ENCODE measurements at places on chromosomes 12 and 14.

GRCh38 chr12:29023436-29024076 lies 125.5 kb upstream of the FAR2 start:
- no peak for DNase-seq

- DNase-seq: no peak
Measured at GRCh38 chr14:59435987-59436386, 29.2 kb downstream of the GPR135 start.

DNA sequence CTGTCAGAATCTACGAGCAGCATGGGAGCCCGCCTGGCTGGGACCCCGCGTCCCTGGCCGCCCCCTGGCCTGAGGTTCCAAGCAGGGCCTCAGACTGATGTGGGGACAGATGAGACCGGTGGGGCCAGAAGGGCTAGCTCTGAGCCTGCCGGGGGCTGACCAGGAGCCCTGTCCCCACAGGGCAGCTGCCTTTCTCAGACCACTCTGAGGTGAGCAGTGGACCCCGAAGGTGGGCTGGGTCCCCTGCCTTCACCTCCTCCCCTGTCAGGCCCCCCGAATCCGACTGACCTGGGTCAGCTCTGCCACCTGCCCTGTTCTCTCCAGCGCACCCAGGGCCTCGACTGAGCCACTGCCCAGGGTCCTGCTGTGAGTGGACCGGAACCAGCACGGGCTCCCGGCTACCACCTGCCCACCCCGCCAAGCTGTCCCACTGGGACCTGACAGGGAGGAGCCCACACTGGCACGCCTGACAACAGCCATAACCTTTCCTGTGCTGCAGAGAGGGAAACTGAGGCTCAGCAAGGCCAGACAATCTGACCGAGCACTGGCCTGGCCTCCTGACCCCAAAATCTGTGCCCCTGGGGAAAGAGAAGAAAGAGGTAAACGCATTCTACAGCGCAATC lies 29.7 kb upstream of the TMEM179 start:
- DNase-seq: no peak

GRCh38 chr12:123384318-123384993 lies 524 bp downstream of the KMT5A start:
- peak; percentile 71 for DNase-seq

GRCh38 chr14:77083082-77083481 lies 15.0 kb upstream of the CIPC start:
- no peak for DNase-seq

GRCh38 chr12:643475-644302 lies 19.6 kb downstream of the NINJ2 start:
- no peak for DNase-seq

DNA sequence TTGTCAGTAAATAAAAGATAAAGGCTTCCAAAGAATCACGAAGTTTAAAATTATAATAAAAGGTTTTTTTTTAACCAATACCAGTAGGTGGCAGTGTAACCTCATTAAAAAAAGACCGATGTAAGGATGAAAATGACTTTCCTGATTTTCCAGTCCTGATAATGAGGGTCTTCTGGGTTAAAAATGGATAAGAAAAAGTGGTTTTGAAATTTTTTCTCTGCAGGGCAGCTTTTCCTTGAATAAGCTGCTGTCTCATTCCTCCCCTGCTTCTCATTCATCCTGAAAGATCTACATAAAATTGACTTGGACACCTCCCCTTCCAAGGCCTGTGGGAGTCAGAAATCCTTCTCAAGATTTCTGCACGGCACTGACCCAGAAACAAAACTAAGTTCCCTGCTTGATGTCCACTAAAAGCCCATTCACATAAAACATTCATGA lies 58.9 kb upstream of the FBXO33 start:
- no peak for DNase-seq

GRCh38 chr12:104232609-104233280 lies 17.2 kb downstream of the TXNRD1 start:
- no peak for DNase-seq

- DNase-seq: no peak
Measured at GRCh38 chr14:67778792-67779191, 37.6 kb downstream of the ZFYVE26 start.

DNA sequence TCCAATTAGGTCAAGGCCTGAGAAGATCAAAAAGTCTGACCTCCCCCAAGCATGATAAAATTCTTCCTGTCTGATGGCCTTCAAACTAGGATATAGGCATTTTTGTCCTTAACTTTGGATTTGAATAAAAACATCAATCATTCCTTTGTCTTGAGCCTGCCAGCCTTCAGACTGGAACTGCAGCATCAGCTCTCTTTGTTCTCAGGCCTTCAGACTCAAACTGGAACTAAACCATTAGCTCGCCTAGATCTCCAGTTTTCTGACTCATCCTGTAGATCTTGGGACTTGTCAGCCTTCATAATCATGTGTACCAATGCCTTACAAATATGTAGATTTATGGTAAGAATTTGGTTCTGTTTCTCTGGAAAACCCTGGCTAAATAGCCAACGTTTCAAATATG lies 721.7 kb downstream of the GALC start:
- no peak for DNase-seq

DNA sequence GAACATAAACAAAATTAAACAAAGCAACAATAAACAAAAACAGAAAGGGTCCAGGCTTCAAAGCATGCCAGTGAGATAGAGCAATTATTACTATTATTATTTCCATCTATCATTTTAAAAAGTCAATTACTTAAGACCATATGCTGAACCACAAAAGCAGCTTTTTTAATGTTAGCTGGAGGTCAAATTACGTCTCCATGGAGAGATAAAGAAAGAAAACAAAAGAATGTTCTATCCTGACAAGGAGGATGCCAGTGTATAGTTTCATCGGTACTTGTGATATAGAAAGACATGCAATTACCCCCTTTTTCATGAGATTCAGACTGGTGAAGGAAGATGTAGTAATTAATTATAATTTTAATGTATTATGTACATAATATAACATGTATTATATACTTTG lies 81.6 kb upstream of the DCN start:
- no peak for DNase-seq

GRCh38 chr14:74462993-74463392 lies 30.1 kb downstream of the NPC2 start:
- DNase-seq: no peak

DNA sequence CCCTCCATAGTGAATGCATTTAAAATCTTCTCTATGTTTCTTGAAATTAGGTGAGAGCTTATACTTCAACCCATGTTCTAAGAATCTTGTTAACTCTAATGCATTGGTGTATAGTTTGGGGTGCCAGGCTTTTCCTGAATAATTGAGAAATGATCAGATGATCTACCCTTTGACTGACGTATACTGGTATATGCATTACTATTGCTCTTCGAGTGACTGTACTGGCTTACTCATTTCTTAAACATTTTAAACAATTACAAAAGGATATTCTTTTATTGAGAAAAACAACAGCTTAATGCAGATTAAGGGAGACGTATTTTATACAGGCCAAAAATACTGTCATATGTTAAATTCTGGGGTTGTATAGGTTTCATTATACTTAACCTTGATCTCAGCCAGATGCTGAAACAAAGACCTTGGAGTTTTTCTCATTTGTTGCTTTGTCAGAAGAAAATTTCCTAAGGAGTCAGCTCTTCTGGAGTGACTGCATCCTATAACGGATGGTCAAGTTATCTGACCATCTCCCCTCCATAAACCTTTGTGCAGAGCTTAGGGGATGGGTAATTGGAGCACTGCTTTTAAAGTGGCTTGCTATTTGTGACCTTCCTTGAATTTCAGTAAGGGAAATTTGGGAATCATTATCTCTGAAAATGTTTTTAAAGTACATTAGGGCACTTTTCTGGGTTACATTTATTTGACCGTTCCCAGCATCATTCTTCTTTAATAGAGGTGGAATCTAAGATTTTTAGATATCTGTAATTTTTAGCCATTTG lies 507.6 kb downstream of the PCNX1 start:
- no peak for DNase-seq

- DNase-seq: no peak
Measured at GRCh38 chr12:75047885-75048525, 161.6 kb downstream of the KCNC2 start.

- no peak for DNase-seq
Measured at GRCh38 chr12:127078577-127079350, 1188.2 kb upstream of the TMEM132C start.

GRCh38 chr14:69587389-69587788 lies 12.7 kb upstream of the CCDC177 start:
- no peak for DNase-seq

- no peak for DNase-seq
Measured at GRCh38 chr14:105484997-105485393, 1.7 kb upstream of the CRIP1 start.

DNA sequence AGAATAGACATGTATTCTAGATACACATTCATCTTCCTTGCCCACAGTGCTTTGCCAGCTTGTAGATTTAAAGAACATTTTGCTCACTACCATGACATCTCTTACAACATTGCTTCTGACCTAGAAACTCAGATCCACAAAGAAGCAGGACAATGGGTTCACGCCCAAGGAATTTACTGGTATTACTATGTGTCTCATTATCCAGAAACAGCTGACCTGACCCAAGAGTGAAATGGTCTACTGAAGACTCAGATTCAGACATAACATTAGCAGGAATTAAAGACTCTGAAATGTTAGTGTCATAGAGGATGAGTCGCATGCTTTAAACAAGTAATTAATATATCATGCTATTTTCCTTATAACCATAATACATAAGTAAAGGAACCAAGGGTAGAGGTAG lies 731.4 kb downstream of the GALC start:
- DNase-seq: no peak

- DNase-seq: no peak
Measured at GRCh38 chr12:129119537-129119936, 266.3 kb downstream of the GLT1D1 start.

- DNase-seq: no peak
Measured at GRCh38 chr12:93712200-93712599, 35.0 kb downstream of the CRADD start.

- no peak for DNase-seq
Measured at GRCh38 chr12:1706632-1706980, 15.7 kb downstream of the ADIPOR2 start.

DNA sequence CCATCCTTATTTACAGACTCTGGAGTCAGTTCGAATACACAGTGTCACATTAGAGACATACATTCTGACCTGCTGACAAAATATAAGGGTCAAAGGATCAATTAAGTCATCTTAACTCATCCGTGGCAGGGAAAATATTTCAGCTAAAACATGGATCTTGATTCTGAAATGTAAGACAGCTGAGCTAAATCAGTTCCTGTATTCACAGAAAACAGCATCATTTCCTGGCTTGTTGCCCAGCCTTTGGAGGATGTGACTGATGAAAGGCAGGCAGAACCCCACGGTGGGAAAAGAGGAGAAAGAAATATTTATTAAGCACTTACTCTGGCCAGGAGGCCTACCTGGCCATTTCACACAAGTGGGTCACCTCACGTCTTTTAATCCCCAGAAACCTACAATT lies 101.9 kb downstream of the GAS2L3 start:
- no peak for DNase-seq

GRCh38 chr12:53381731-53382630 lies 2.0 kb downstream of the SP1 start:
- DNase-seq: peak; percentile 73

DNA sequence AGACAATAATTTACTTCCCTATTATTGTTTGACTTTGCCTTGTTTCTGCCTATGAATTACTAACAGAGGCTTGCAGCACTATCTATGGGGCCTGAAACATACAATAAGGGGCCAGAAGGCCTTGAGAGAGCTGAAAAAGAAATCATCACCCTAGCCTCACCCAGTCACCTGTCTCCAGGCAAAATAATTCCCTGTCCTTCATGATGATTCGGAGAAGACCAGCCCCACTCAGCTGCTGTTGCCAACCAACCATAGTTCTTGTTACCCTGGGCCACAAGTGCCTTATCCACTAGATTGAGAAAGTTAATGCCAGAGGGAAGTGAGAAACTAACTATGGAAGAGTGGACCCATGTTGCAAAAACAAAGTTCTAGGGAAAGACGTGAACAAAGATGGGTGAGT lies 97.1 kb downstream of the ARF6 start:
- DNase-seq: no peak

GRCh38 chr12:107774349-107775029 lies at the start of gene ASCL4:
TSS of gene ASCL4 (plus strand) at chr12:107774704. CDS start at chr12:107775219, 515 bp downstream.
- DNase-seq: no peak

DNA sequence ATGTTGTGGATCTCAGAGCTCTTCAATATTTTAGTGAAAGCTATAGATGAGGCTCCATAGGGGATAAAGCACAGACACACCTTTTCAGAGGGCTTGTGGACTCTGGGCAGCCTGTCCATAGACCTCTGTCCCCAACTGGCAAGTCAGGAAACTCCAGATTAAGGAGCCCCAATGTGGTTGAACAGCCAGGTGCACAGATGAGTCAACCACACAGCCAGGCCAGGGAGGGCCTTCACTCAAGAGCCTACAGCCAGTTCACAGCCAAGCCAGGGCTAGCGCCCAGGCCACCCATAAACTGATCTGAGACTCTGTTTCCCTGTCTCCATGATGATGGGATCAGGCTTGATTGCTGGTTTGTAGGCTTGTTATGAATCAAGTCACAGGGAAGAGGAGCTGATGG lies 1.0 kb upstream of the BDKRB2 start:
- no peak for DNase-seq

DNA sequence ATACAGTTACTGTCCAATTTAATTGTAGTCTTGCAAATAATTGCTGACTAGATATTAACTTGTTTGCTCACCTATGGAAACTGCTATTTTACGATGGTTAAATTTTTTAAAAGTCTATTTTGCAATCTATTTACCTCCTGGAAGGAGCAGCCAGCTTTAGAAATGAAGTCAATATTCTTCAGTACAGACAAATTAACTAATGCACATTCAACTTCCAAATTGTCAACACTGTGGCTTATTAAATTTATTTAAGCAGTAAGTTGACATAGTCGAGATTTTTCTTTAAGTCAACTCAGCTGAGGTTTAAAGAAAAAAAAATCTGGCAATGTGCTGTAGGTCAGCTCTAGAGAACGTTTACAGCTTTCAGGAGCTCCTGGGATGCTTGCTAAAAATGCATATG lies 221.2 kb downstream of the SSPN start:
- no peak for DNase-seq

DNA sequence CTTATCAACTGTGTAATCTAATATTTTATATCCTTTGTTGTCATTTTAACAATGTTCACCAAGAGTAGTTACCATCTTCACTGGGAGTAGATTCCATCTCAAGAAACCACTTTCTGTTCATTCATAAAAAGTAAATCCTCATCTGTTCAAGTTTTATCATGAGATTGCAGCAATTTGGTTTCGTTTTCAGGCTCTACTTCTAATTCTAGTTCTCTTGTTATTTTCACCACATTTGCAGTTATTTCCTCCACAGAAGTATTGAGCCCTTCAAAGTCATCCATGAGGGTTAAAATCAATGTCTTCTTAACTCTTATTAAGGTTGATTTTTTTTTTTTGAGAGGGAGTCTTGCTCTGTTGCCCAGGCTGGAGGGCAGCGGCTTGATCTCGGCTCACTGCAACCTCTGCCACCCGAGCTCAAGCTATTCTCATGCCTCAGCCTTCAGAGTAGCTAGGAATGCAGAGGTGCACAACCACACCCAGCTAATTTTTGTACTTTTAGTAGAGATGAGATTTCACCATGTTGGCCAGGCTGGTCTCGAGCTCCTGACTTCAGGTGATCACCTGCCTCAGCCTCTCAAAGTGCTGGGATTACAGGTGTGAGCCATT lies 276.6 kb downstream of the ACSS3 start:
- no peak for DNase-seq

Measured in ecto neural progenitor cell (in vitro differentiated cells).